ENCODE measurements at places on chromosomes 5 and 9.
A peak's percentile ranks its signal among the peaks of the same experiment; 100 is the strongest.

GRCh38 chr9:100428871-100429654 is 2.1 kb downstream of the MSANTD3 start:
- DNase-seq, result peak; percentile 95

GRCh38 chr9:120965344-120966012 is 38.9 kb upstream of the TRAF1 start:
- no peak for DNase-seq

GRCh38 chr5:51202161-51202560 is 181.1 kb upstream of the ISL1 start:
- DNase-seq, result no peak

DNA sequence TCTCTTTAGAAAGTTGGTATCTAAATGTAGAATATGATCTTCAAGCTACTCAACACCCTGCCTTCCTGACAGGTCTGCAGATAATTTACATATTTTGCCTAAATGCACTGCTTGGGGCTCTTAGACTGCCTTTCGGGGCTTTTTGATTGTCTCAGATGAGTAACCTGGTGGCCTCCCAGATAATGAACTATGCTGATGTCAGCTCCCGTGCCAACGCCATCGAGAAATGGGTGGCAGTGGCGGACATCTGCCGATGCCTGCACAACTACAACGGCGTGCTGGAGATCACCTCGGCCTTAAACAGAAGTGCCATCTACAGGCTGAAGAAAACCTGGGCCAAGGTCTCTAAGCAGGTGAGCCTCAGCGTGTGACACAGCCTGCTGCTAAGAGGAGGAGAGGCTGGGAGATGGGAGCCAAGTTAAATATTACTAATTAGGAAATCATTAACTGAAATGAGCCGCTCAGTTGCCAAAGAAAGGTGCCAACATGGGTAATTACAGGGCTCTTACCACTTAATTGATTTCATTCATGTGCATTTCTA is 20.8 kb upstream of the CKMT2 start:
- no peak for DNase-seq

DNA sequence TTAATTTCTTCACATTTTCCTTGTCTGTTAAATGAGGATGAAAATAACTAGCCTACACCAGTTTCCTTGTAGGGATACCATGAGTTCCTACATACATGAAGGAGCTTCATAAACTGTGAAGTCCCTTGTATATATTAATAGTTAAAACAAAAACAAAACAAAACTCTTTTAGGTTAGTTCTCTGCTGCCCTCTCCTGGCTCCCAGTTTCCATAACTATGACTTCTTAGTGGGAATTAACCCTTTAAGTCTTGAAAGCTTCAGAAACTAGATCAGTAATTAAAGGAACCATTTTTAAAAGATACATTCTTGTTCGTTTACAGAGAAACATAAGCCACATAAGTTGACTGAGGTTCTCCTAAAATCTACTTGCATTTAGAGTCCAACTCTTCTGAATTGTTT is 500.0 kb upstream of the C9orf72 start:
- no peak for DNase-seq

- no peak for DNase-seq
Observed at GRCh38 chr9:22216730-22217172, 207.6 kb upstream of the CDKN2B start.

GRCh38 chr9:116423149-116423548 is 264.0 kb upstream of the TRIM32 start:
- no peak for DNase-seq

DNA sequence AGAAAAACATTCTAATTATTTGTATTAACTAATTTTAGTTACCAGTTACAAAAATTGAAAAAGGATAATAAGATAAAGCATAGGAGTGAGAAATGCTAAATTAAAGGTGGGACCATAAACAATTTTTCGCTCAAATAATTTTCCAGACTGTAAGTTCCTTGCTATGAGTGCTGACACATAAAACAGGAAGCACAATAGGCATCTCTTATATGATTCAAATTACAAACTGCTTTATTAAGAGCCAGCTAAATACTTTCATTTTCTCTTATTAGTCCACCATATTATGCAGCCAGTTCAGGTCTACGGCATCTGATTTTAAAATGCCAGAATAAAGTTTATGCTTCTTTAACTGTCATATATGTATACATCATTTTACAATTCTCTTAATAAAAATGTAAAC is 4.4 kb downstream of the RC3H2 start:
- DNase-seq, result no peak

GRCh38 chr5:775961-776861 is 8.3 kb downstream of the ZDHHC11B start:
- DNase-seq, result no peak

- DNase-seq, result no peak
Observed at GRCh38 chr5:145293716-145294115, 541.4 kb downstream of the PRELID2 start.

- DNase-seq, result no peak
Observed at GRCh38 chr9:136961279-136962065, 9.4 kb downstream of the LCN12 start.

DNA sequence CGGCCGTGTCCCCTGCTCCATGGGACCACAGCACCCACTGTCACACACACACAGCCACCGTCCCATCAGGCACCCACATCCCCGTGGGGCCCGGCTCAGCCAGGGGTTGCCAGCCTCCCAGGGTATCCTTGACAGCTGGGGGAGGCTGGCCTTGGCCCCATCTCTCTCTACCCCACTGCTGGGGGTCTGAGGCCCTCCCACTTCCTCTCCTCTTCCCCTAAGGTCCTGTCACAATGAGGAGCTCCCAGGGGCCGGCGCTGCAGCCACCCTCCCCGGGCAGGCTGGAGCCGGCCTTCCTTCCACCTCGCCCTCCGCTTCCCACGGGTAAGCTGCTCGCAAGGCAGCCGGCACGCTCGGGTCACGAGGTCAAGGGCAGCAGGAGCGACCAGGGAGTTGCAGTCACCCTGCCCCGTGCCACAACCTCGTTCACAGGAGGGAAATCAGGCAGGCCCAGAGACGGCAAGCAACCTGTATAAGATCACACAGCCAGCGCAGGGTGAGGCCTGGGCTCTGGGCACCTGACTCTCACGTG is 38.6 kb upstream of the NOTCH1 start:
- DNase-seq, result no peak

GRCh38 chr9:96618209-96619123 is 1.2 kb downstream of the CDC14B start:
- DNase-seq, result no peak

DNA sequence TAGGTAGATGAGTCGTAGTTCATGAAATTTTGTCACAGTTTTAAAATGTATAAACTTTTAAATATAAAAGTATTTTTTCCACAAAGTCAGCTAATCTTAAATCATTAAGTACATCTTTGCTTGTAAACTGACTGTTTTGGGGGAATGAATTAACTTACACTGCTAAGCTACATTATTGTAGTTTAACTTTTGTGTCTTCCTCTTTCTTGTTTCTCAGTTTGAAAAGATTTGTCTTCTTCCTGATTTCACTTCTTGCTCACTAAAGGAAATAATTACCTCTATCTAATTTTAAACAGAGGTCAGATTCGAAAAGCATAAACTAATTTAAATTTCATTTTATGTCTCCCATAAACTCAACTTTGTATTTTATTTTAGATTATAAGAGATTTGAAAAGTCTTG is 5.7 kb downstream of the NIPSNAP3B start:
- DNase-seq, result no peak

GRCh38 chr9:132163457-132163875 is 1.6 kb downstream of the NTNG2 start:
- no peak for DNase-seq

DNA sequence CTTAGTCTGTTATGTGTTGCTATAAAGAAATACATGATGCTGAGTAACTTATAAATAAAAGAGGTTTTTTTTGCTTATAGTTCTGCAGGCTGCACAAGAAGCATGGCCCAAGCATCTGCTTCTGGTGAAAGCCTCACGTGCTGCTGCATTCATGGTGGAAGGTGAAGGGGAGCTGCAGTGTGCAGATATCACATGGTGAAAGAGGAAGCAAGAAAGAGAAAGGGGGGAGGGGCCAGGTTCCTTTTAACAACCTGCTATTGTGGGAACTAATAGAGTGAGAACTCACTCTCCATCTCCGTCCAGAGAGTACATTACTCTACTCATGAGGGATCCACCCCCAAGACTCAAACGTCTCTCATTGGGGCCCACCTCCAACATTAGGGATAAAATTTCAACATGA is 12.5 kb upstream of the PARP8 start:
- no peak for DNase-seq

- peak; percentile 97 for DNase-seq
Observed at GRCh38 chr5:65481635-65482295, at the start of gene ADAMTS6. Gene ADAMTS6, minus strand, starts transcription at chr5:65481920. Its CDS starts 8,247 bp downstream, at chr5:65473673.

- no peak for DNase-seq
Observed at GRCh38 chr5:168737066-168737465, 157.9 kb upstream of the PANK3 start.

- no peak for DNase-seq
Observed at GRCh38 chr9:88551546-88552137, 16.7 kb downstream of the NXNL2 start.

- DNase-seq, result no peak
Observed at GRCh38 chr5:71932655-71933338, 174.5 kb upstream of the MAP1B start.

GRCh38 chr5:15634591-15635288 is 134.8 kb downstream of the FBXL7 start:
- DNase-seq, result no peak

GRCh38 chr5:67702008-67702407 is 505.4 kb upstream of the CD180 start:
- no peak for DNase-seq

DNA sequence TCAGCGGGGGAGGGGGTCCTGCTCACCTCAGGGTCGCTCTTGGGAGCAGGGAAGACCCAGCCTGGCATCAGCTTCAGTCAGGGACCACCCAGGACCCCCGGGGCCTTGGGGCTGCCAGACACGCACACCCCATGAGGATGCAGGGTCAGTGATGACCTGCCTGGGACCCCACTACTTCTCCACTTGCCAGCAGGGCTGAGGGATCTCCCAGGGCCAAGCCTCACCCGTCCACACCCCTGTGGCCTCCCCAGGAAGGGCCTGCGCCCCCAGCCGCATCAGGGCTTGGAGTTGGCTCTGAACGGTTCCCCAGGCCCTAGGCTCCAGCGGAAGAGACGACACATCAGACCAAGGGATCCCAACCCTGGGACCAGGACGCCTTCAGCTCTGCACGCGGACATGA is 33.7 kb downstream of the SLC12A7 start:
- no peak for DNase-seq

- no peak for DNase-seq
Observed at GRCh38 chr5:75659791-75660450, 48.7 kb downstream of the ANKDD1B start.

DNA sequence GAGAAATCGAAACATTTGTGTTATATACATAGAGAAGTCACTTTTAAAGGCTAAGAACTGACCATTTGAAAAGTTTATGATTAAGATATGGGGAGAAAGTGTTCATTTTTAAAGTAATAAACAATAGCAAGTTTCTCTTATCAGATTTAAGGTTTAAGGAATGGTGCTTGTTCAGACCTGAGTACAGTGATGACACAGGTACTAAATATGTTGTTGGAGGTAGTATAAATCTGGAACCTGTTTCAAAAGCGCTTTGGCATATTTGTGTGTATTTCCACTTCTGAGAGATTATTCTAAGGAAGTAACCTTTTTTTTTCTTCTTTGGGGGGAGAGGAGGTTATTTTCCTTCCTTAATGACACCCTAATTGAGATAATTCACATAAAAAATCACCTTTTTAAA is 18.4 kb downstream of the CDC42SE2 start:
- DNase-seq, result no peak

DNA sequence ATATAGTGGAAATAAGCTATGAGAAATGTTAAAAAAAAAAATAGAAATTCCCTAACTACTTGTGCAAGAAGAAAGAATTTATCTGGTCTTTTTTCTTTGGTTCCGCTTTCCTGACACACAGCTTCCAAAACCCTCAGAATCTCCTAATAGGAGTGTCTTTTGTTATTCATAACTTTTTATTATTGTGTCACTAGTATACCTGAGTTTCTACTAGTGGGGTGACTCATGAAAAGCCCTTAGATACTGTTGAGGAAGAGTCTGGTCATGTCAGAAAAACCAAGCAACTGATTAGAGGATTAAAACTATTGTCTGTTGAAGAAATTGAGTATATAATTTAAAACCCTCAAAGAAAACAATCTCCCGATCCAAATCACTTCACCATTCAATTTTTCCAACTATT is 152.8 kb upstream of the IFNE start:
- no peak for DNase-seq

- DNase-seq, result no peak
Observed at GRCh38 chr5:3734632-3735031, 139.0 kb downstream of the IRX1 start.

DNA sequence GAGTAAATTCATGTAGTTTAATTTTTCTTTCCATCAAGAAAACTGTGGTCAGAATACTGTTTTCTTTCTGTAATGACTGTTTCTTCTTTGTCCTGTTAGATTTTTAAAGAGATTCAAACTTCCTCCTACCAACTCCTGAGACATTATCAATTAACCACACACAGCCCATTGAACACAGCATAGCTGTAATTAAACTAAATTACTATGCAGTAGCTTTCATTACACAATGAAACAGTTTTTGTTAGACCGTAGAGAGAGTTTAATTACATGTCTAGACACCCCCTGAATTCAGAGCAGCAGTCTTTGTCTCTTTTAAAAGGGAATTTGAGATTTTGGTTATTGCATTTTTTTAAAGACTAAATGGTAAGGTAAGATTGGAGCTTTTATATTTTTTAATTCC is 77.5 kb downstream of the STARD4 start:
- no peak for DNase-seq

DNA sequence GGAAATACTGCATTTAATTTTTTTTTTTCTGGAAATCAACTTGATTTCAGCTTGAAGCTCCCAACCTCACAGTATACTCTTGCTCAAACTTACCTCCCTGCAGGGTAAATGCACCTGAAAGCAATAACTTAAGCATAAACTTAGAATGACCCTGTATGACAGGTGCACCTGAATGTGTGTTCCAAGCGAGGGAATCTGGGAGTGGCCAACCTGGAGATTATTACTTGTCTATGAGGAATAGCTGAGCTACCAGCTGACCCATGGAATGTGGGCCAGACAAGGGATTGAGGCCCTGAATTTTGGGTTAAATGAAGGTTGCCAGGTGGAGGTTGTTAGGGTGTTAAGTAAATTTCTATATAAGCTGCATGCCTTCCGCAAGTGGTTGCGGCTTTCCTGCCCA is 140.6 kb downstream of the OSTF1 start:
- no peak for DNase-seq

DNA sequence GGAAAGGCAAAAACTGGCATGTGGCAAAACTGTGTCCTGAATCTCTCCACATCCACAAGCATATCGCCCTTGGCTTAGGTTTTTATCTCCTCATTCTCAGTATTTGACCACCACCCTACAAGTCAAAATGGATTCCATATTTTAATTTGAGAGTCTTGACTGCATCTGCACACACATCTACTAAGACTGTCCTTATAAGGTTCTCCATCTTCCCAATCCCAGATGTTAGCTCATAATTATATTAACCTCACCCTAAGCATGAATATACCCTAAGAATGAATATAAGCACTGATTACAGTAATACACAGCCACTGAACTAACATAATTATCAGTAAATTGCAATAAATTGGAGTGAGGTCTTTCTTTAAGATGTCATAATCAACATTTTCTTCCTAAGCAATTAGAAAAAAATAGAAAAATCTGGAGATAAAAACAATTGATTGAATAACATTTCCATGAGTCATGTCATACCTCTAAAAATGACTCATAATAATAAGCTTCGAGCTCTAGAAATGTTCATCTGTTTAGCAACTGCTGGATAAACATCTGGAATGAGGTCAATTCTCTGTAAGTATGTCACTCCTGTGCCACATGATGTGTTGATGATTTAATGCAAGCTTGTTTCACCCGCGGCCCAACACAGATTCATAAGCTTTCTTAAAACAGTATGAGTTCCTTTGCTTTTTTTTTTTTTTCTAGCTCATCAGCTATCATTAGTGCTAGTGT is 39.9 kb upstream of the PAM start:
- no peak for DNase-seq
